Muscle of arm (tissue), 14 donors: ENCODE measurements at places on chromosomes 1 and 21.

DNA sequence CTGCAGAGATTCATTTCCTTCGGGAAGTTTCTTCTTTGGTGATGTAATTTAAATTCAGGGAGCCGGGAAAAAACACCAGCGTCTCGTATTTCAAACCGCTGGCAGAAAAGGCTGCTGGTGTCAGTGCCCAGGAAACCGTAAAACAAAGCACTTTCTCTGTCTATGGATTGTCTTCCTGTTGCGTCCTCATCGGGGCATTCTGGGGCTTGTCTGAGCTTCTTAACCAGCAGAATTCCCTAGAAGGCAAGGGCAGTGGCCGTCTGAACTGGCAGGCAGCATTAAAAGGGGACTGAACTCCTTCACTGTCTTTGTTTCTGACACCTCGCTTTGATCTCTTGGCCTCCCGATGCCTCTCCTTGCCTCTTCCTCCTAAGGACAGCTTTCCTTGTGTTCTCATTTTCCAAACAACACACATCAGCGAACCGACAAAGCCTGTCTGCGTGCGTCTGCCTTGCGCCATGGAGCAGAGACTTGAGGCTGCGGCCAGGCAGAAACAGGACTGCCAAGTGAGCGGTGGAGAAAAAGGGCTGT, 391.6 kb upstream of the VAMP3 start:
- DNase-seq = peak; percentile 27

GRCh38 chr21:25565272-25566211, 41.7 kb downstream of the MRPL39 start:
- no peak for DNase-seq

DNA sequence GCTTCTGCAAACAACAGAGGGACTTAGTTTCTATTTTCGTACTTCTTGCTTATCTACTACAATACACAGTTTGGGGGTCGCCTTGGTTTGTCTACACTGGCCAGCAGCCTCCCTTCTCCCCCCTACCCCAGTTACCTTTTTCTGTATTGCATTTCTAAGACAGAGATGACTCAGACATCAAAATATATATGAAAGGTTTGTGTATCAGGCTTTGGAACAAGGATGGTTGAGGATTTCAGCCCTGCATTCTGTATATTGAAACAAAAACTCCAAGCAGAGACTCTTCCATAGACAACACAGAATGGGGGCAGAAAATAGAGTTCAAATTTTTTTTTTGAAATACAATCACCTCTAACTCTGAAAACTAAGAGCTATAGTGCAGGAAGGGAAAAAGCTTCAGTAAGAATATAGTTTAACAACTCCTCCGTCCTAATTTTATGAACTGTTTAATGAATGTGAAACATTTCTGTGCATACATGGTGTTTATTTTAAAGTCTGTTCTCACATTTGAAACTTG, 1.9 kb downstream of the SAMD13 start:
- DNase-seq = no peak

DNA sequence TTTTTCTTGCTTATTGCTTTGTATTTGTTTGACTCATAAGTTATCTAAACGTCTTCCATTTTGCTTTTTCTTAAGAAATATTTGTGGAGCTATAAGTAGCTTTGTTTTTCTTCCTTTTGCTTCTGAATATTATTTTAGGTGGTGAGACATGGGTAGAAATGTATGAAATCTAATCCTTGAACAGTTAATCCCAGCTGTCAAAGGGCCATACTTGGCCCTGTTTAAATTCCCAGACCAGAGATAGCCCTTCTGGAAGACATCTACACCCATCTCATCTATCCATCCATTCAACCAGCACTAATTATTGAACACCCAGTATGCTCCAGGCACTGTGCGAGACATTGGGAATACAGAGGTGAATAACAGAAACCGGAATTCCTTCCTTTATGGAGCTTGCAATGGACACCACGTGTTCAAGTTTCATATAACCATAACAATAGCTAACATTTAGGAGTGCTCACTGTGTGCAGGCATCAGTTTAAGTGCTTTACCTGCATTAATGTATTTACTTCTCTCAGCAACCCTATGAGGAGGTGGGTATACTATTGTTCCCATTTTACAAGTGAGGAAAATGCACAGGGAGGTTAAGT, 8.7 kb downstream of the TACSTD2 start:
- DNase-seq = no peak

GRCh38 chr1:185080422-185080821, 35.1 kb downstream of the RNF2 start:
- no peak for DNase-seq
